ENCODE measurements at places on chromosomes 12 and 14.

- no peak for DNase-seq
Measured at GRCh38 chr12:3364226-3364625, 126.8 kb upstream of the PRMT8 start.

GRCh38 chr12:70338531-70338930 lies 27.6 kb upstream of the KCNMB4 start:
- DNase-seq: no peak

- no peak for DNase-seq
Measured at GRCh38 chr14:75350505-75351060, 72.0 kb downstream of the FOS start.

DNA sequence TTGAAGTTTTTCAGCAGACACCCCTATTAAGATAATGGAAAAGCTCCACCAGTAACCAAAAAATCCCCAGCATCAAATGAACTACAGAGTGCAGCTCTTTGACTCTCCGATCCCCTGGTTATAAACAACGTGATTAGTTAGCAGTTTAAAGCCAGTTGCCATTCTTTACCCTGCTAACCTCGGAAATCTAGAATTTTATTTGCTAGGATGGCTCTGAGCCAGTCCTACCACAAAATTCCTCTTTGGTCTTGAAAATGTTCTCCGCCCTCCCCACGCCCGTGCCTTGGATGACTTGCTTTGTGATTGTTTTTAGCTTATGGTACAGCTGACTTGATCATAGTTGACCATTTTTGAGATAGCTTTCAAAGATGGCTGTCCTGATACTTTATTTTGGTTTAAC lies 1.2 kb downstream of the KLHDC2 start:
- DNase-seq: no peak

DNA sequence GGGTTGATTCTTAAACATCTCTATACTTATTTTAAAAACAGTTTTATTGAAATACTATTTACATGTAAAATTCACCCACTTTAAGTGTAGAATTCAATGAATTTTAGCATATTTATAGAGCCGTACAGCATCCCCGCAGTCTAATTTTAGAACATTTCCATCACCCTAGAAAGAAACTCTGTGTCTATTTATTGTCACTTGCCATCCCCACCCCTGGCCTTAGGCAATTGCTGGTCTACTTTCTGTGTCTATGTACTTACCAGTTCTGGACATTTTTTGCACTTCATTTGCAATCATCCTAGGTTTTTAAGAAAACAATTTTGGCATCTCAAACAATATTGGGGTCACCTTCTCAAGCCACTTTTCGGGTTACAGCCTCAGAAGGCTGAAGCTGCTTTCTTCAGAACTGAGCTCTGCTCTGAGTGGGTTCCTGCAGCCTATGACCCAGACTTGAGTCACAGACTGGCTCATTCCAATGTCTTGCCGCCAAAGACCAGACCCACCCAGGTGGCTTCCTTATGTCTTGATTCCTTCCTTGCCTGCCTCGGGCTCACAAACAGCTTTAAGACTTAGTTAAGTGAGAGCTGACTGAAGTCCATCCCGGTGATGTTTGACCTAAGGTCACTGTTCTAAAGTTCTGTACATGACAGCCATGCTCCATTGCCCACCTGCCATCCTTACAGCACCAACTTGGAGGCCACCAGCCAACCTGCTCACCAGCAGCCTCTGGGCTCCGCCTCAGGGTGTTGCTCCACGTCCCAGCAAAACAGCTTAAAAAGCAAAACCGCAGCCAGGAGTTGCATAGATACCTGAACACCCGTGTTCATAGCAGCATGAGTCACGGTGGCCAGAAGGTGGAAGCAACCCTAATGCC lies 131.5 kb downstream of the CHST11 start:
- DNase-seq: no peak

- DNase-seq: no peak
Measured at GRCh38 chr12:116365606-116366455, 88.3 kb upstream of the MED13L start.

GRCh38 chr12:6450091-6450868 lies 1.6 kb upstream of the TAPBPL start:
- DNase-seq: no peak

DNA sequence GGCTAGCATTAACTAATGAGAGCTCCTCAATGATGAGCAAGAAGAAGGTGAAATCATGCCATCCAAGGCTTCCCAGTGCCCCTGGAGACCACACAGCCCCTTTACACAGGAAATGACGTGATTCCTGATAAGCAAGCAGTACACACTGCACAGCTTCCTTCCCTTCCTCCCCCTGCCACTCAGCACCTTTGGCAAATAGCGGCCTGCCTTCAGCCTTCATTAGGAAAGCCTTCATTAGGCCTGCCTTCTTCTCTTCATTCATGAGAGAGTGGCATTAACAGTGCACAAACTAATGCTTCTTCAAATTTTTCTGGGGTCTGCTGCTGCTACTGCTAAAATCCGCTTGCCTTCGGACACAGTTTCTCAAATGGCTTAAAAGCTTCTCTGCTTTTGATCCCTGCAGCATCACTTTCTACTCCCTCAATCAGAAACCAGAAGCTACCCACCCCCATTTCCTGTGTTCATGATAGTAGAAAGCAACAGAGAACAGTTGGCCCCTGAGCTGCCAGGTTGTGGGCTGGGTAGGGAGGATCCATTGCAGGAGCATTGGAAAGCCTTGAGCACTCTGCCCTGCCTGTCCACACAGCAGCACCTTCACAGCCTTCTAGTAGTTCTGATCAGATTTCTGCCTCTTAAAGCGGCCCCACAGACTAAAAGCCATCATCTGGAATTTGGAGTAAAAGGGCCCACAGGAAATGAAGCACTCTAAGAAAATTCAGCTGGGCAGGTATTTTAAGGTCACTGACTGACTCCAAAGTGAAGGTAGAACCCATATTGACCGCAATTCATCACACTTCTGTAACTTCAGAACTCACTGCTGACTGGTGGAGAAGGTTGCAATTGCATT lies 103.8 kb upstream of the ETV6 start:
- peak; percentile 56 for DNase-seq

DNA sequence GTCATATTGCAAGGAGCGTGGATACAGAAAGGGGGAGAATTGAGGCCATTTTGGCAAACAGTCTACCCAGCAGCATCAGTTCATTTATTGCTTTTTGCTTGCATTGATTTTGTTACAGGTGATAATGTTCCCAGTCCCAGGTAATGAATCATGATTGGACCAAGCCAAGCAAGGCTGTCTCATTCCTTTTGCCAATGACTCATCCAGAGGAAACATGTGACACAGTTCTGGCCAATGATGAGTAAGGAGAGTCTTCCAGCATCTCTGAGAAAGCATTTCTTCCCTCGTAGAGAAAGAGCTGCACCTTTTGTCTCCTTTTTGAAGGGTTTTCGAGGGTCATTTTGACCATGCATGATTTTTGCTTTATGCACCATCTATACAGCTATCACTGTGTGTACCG lies 68.2 kb downstream of the SLC15A4 start:
- no peak for DNase-seq
